ENCODE measurements at places on chromosomes 4 and X.

DNA sequence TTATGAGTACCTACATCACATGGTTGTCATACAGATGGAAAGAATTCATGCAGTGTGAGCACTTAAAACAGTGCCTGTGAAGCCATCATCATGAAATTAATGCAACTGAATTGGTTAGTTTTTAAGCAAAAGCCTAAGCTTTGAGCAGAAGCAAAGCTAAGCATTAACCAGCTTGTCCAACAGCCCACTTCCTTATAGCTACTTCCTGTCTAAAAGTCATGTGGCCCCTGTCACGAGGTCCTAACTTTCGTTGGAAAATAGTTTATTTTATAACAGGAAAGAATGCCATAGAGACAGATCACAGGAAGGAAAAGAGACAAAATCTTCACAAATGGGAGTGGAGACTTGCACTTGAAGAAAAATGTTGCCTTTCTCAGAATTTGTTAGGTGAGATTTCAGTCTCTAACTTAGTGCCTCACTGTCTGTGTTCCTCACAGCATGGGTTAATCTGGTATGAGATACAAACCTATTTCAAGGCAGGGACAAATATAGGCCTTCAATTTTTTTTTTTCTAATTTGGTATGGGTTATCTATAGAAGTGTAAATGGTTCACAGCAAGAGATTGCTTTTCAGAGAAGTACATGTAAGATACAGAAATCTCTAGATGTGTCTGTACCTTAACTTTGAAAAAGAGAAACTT lies 27.7 kb upstream of the VCX start:
- DNase-seq: no peak

GRCh38 chr4:56791316-56791715 lies 30.2 kb downstream of the SPINK2 start:
- no peak for DNase-seq

- DNase-seq: no peak
These were observed 52.7 kb upstream of the TET2 start for GRCh38 chr4:105093975-105094374.

DNA sequence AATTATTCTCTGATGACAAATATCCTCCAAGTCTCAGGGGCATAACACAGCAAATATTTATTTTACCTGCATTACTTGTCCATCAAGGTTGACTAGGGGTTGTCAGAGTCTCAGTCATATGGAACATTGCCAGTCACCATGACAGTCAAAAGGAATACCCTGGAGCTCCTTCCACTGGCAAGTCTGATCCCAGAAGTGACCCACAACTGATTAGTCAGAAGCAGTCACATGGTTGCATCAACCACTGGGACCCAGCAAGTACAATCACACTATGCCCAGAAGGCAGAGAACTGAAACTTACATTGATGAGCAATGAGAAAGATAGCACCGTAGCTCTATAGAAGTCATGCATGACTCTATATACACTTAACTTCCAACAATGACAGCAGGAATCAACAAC lies 41.9 kb upstream of the SOD3 start:
- peak; percentile 81 for DNase-seq

DNA sequence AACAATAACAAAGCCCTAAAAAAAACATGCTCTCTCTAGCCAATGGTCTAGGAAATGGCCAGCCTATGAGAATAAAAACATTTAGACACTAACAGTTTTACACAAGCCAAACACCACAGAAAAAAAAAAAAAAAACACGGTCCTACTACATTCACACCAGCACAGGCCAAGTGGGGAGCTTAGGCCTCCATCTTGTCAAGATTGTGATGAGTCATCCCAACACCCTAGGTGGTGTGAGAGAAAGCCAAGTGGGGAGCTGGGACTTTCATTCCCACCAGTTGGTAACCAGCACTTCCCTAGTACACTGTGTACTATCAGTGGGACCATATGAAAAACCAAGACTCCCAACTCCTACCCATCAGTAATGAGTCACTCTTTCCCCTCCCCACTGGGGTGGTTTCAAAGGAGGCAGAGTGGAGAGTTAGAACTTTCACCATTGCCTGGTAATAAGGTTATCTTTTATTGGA lies 95.6 kb downstream of the ADAMTS3 start:
- DNase-seq: no peak

DNA sequence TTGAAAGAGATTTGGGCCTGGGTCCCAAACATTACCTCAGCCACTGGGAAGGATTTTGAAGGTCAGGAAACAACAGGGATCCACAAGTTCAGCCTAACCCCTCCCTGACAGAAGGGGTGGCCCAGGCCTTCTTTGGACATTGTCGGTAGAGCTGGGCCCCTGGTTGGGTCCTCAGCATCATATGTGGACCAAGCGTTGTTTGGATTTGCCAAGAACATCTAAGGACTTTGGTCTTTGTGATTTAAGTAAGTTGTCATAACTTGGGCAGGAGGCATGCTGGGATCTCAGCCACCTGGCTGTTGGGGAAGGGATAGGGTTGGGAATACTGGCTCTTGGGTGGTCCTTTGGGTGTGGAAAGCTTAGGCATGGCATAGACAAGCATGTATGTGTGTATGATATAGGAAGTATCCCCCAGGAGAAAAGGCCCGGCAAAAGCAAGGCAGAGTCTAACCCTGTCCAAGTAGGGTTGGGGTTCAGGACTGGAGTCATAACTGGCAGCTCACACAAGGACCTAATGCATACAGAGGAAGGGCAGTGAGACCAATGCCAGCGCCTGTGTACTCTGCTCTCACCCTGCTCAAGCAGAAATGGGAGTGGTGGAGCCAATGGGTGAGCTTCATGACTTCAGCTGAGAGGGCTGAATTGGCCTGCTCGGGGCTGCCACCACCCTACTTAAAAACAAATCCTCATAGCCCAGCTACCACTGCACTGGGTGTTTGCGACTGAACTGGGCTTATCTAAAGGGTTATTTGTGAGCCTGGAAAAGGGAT lies 102.8 kb downstream of the RTL5 start:
- DNase-seq: no peak

DNA sequence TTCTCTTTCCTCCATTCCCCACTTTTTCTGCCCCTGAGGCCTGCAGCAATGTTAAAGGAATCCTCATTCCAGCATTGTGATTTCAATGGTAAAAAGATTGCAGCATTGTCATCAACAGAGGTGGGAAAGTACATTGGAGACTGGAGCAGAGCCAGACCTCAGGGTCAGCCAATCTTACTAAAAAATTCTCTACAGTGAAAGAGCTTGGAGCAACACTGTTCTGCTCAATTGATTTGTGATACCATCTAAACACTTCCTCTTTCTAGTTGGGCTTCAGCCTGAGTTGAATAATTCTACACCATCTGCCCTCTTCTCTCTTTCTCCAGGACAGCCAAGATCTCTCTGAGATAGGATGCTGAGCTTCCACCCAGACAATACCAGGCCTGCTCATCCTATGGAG lies 176.5 kb downstream of the AR start:
- no peak for DNase-seq

- peak; percentile 50 for DNase-seq
These were observed 129.0 kb downstream of the PPP3CA start for GRCh38 chr4:101218346-101218745.

DNA sequence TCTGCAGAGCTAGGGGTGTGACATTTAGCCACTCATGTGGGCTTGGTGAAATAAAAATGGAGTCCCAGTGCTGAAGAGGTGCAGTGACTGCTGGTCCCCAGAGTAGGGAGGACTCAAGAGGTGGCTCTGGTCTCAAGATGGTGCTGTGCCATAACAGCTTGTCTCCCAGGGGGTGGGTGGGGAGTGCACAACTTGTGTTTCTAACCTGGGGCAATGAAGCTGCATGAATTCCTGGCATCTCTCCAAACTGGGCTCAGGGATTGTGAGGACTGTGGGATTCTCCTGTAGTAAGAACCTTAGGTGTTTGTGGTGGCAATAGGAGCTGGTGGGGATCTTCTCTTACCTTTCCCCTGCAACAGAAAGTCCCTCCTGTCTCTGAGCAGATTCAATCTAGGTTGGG lies 278.9 kb upstream of the SFRP2 start:
- no peak for DNase-seq

- DNase-seq: no peak
These were observed 1393.3 kb downstream of the ARAP2 start for GRCh38 chr4:34850968-34851367.

DNA sequence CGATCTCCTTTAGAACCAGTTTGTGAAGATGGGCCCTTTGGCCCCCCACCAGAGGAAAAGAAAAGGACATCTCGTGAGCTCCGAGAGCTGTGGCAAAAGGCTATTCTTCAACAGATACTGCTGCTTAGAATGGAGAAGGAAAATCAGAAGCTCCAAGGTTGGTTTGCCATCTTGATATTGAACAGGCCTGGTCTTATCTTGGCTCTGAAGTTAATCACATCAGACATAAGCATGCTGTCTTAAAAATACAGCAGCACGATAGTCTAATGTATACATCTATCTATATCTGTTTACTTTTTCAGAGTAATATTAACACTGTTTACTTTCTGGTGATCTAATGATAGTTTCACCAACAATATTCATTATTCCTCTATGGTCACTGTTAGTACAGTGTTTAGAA lies 129.8 kb downstream of the PTTG2 start:
- no peak for DNase-seq

DNA sequence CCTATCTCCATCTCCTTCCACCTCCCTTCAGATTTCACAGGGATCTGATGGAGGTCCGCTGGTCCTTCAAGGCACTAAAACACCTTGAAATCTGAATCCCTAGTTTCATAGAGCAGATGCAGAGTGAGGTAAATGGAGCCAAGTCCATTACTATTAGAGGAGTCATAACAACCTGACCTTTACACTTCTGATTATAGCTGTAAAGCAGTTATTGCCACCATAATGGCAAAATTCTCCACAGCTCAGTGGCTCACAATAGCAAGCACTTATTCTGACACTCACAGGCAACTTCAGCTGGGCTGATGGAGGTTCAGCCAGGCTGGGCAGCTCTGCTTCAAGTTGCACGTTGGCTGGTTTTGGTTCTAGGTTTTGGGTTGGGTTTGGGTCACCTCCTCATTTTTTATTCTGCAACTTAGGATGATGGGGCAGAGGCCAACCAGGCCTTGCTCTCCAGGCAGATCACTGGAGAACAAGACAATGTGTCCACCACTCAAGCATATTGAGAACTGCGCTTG lies 51.4 kb upstream of the LRAT start:
- no peak for DNase-seq

GRCh38 chr4:22339491-22339890 lies 176.4 kb downstream of the ADGRA3 start:
- DNase-seq: no peak

DNA sequence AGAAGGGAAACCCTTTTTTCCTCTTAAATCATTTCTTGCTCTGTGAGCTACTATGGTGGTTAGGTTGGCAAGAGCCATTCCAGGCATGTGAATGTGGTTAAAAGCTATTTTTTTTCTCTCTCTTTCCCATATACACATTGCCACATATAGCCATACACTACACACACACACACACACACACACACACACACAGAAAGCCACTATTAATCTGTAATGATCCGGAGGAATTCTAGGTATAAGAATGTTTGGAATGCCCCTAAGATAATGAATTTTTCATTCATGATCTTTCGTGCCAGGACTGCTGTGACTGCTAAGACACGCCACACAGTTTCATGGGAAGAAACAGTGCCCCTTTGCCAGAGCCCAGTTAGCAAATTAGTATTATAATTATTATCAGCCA lies 21.8 kb upstream of the TLL1 start:
- no peak for DNase-seq

- peak; percentile 15 for DNase-seq
These were observed 51.1 kb downstream of the C4orf51 start for GRCh38 chr4:145731028-145731427.

- no peak for DNase-seq
These were observed 1115.5 kb downstream of the NLGN4X start for GRCh38 chrX:5113128-5113527.

DNA sequence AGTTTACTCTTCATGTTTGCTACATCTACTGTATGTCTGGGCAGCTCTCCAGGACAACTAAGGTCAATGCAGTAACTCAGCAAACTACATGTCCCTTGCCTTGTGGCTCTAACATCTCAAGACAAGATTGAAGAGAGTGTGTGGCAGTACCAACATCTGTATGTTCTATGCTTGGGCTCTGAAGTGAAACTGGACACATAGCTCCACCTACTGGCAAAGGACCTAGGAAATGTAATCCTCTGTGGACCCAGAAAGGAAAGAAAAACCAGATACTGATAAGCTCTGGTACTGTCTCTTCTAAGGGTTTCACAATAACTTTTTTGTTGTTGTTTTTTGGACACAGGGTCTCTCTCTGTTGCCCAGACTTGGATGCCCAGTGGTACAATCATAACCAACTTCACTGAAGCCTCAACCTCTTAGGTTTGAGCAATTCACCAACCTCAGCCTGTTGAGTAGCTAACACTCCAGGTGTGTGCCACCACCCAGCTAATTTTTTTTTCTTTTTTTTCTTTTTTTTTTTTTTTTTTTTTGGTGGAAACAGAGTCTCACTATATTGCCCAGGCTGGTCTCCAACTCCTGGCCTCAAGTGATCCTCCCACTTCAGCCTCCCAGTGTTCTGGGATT lies 64.1 kb downstream of the QDPR start:
- peak; percentile 86 for DNase-seq

- DNase-seq: no peak
These were observed 119.0 kb upstream of the GNPDA2 start for GRCh38 chr4:44845309-44845708.

DNA sequence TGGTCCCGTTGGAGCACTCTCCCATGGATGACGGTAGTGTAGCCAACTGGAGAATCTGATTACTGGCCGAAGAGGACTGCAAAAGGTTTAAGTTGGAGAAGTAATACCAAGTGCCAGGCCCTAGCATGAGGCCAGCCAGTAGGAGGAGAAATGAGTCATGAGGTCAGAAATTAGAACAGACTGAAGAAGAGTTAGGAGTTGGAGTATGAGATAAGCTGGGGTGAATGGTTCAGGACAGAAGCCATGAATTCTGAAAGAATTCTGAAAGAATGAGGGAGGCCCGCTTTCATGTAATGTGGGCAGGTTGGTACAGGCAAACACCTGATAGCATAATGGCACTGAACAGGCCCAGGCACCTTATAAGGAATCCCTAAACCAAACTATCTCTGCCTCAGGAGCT lies 18.4 kb upstream of the STK26 start:
- DNase-seq: peak; percentile 2

DNA sequence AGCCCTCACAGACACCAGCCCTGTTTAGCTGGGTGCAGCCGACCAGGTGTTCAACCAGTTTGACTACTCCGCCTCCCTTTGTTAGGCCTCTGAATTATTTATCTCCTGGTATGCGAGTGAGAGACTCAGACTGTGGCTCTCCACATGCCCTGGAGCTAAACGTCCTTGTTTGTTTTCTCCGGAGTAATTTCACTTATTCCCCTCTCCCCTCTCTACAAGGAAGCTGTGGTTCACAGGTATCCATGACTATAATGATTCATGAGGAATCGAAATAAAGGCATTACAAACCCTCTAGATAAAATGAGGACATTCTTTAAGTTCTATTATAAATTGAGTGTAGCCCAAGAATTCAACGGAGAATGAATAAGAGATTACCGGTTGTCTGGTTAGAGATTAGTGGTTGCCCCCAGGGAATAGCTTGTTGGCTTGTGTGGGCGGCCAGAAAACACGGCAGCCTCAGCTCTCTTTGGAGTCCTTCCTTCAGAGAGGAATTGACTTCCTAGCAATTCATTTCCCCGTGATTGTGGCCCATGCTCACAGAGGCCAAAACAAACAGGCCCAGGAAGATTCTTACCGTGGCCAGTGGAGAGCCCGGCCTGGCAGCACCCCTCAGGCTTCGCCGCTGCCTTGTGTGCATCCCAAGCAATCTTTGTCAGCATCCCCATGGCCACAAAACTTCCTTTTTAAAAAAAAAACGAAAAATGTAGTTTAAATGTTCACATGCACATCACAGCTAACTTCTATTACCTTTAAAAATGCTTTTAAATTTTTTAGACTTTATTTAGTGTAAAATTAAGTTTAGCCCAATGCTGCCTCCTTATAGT lies 60.2 kb upstream of the CBR4 start:
- DNase-seq: peak; percentile 96

GRCh38 chr4:182874304-182874751 lies 42.9 kb downstream of the DCTD start:
- DNase-seq: no peak

Measured in GM23248 (cell line).